ENCODE measurements at places on chromosomes 13 and 19.

GRCh38 chr13:101946401-101946800 is 455.4 kb downstream of the FGF14 start:
- DNase-seq = no peak

- DNase-seq = no peak
These were observed 12.9 kb upstream of the TPT1 start for GRCh38 chr13:45353895-45354294.

DNA sequence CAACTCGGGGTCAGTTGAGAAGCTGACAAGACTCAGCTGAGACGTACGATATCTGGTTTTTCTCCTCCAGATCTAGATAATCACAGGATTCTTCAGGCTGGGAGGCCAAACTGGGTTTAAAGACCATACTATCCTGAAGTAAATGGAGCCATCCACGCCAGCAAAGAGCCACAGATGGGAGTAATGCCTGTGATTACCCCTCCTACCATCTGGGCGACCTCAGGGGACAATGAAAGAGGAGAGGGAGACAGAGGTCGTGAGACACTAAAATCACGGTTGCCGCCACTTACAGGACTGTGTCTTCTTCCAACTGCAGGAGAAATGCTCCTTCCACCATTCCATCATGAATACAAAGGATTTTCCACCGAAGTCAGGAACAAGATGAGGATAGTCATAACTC is 3.1 kb upstream of the NLRP13 start:
- DNase-seq = no peak

GRCh38 chr19:17105556-17105955 is 30.0 kb downstream of the MYO9B start:
- no peak for DNase-seq

DNA sequence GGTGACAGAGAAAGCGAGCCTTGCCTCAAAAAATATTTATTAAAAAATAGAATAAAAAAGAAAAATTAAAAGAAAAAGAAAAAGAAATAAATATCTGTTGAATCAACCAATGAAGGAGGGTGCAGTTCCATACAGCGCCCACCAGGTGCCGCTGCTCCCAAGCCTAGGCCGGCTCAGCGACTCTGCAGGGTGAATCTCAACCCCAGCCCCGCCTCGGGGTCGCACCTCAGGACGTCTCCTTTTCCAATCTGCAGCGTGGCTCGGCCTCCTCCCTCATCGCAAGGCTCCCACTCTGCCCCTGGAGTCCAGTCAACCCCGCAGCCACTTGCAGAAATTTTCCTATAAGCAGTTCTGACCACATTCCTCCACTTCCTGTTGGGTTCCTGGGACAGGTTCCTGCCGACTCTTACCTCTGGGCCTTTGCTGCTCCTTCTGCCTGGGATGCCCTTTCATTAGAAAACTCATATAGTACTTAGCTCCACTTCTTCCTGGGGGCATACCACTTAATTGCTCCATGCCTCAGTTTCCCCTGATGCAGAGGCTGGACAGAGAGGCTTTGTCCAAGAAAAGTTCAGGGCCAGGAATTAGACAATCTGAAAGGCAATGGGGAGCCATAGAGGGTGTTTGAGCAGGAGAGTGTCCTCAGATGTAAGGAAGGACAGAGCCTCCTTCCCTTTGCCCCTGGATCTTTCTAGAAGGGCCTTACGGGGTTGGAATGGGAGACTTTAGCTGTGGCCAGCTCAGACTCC is 24.3 kb downstream of the NFILZ start:
- DNase-seq = peak; percentile 75
